Stimulated activated CD4-positive, alpha-beta T cell treated with anti-CD3 and anti-CD28 coated beads, Interleukin-1b, Interleukin-23, amount 100 ng/mL, for 1 hour (primary cell): ENCODE measurements at places on chromosomes 7 and 10.

GRCh38 chr10:133141958-133142340 is 18.1 kb upstream of the KNDC1 start:
- no peak for DNase-seq

GRCh38 chr7:158083526-158084310 is 503.9 kb downstream of the PTPRN2 start:
- DNase-seq: no peak

GRCh38 chr7:142563470-142563869 is 185.8 kb upstream of the PRSS1 start:
- DNase-seq: no peak

- DNase-seq: no peak
Observed at GRCh38 chr10:13327534-13327933, 20.6 kb downstream of the SEPHS1 start.

GRCh38 chr7:54839575-54840213 is 80.7 kb upstream of the SEC61G start:
- no peak for DNase-seq
